Pancreas (tissue), 10 donors: ENCODE measurements at places on chromosomes 2 and 18. TPM values are rescaled to one million over a fixed set of nuclear protein-coding genes. Genes with fewer than 3 reads are reported as not detected.

Gene CRYGD
- not detected for total RNA-seq

GRCh38 chr2:236572482-236572881, 2.9 kb downstream of the ACKR3 start:
- peak; percentile 58 for DNase-seq

DNA sequence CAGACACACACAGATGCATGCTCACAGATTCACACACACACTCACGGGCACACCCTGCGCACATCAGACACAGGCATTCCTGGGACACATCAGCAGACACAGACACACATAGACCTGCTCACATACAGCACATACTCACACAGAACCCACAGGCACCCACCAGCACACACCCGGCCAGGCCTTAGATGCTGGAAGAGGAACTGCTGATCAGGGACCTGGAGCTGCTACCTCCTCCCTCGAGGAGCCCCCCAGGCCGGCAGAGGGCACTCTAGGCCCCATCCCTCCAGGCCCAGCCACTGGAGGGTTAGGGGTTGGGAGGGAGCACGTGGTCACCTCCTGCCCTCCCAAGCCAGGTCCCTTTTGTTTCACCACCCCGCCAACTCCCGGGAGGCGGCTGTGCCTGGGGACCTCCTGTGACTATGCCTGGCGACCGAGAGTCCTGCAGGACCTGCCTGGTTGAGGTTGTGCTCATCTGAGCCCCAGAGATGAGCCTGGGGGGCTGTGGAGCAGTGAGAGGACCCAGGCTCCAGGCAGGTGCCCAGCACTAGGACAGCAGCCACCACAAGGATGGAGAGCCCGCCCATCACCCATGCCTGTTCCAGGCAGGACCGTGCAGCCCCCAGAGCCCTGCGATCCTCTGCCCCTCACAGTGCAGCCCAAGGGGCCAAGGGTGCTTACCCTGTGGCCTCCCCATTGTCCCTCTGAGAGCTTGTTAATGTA, 21.0 kb upstream of the PTMA start:
- DNase-seq, result peak; percentile 84

Gene ACMSD
- not detected for total RNA-seq

GRCh38 chr2:134586326-134586965, 132.4 kb downstream of the TMEM163 start:
- no peak for DNase-seq

- no peak for DNase-seq
These were observed 12.1 kb downstream of the PLEKHH2 start for GRCh38 chr2:43648994-43649701.

DNA sequence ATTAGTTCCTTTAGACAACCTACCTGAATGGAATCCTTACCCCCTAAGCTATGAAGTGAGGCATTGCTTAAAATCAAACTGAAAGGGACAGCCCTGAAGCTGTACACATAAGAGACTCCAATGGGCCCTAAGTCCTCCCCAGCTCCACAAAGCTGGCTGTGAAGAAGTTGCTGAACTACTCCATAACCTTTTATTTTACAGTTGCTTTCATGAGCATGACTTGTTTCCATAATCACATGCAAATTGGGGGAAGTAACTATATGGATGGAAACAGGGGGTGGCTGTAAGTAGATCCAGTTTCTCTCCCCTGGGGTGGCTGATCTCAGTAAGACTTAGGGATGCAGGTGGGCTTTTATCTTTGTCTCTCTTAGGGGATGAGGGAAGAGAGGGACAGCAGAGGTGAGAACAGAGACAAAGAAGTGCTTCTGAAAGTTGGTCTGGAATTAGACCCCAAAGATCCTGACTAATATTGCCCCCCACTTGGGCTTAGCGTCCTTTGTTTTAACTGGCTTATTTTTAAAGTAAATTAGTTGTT, 5.5 kb downstream of the FZD5 start:
- DNase-seq, result no peak

DNA sequence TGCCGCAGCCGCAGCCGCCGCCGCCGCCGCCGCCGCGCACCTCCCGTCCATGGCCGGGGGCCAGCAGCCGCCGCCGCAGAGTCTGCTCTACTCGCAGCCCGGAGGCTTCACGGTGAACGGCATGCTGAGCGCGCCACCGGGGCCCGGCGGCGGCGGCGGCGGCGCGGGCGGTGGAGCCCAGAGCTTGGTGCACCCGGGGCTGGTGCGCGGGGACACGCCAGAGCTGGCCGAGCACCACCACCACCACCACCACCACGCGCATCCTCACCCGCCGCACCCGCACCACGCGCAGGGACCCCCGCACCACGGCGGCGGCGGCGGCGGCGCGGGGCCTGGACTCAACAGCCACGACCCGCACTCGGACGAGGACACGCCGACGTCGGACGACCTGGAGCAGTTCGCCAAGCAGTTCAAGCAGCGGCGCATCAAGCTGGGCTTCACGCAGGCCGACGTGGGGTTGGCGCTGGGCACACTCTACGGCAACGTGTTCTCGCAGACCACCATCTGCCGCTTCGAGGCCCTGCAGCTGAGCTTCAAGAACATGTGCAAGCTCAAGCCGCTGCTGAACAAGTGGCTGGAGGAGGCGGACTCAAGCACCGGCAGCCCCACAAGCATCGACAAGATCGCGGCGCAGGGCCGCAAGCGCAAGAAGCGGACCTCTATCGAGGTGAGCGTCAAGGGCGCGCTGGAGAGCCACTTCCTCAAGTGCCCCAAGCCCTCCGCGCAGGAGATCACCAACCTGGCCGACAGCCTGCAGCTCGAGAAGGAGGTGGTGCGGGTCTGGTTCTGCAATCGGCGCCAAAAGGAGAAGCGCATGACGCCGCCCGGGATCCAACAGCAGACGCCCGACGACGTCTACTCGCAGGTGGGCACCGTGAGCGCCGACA, 2.4 kb downstream of the POU3F3 start:
- DNase-seq, result no peak

DNA sequence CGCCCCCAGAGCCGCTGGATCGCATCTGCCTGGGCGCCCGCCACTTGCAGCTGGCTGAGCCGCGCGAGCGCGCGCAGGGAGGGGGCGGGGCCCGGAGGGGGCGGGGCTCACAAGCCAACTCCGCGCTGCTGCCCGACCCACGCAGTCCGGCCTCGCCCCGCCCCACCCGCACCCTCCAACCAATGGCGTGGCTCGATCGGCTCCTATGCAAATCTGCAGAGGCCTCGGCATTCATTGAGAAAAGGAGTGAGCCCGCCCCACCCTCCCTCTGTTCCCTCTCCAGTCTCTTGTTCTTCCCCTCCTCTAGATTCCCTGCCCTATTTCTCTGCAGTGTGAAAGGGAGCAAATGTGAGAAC, at the start of gene ALK:
TSS of gene ALK (minus strand) at position 27 of the 356 bp plus-strand sequence. CDS start 927 bp downstream, outside the sequence.
- peak; percentile 89 for DNase-seq

- DNase-seq, result no peak
These were observed 76.7 kb downstream of the RNF144A start for GRCh38 chr2:6993936-6994335.

- DNase-seq, result no peak
These were observed 12.0 kb downstream of the ARHGEF4 start for GRCh38 chr2:130848526-130849210.

GRCh38 chr2:134668821-134669220, 50.0 kb downstream of the TMEM163 start:
- no peak for DNase-seq

Gene HJURP
- total RNA-seq, result 1.2 TPM

Gene MALL
- 2.7 TPM for total RNA-seq

DNA sequence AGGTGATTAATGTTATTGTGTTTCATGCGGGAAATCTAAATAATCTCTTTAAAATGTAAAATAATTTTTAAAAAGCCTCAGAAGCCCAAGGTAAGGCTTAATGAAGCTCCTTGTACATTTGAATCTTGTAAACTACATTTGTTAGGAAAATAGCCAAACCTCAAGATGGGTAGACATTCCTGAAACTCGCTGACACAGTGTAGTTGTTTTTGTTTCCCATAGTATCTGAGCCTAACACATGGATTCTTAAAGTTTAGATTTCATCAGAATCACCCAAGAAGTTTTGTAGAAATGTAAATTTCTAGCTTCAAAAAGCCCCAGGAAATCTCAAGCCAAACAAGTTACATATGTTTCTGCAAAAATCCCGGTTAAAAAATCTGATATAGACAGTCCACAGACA, 1221.1 kb upstream of the ACVR2A start:
- no peak for DNase-seq

GRCh38 chr2:206962966-206963365, 23.6 kb downstream of the CPO start:
- no peak for DNase-seq

- no peak for DNase-seq
These were observed 105.4 kb downstream of the INHBB start for GRCh38 chr2:120451334-120451733.

GRCh38 chr2:108637304-108637669, 82.0 kb upstream of the RANBP2 start:
- peak; percentile 44 for DNase-seq

- DNase-seq, result no peak
These were observed 146.8 kb downstream of the SATB2 start for GRCh38 chr2:199310771-199311585.

- DNase-seq, result no peak
These were observed 355.1 kb downstream of the TXNL1 start for GRCh38 chr18:56283316-56283715.

DNA sequence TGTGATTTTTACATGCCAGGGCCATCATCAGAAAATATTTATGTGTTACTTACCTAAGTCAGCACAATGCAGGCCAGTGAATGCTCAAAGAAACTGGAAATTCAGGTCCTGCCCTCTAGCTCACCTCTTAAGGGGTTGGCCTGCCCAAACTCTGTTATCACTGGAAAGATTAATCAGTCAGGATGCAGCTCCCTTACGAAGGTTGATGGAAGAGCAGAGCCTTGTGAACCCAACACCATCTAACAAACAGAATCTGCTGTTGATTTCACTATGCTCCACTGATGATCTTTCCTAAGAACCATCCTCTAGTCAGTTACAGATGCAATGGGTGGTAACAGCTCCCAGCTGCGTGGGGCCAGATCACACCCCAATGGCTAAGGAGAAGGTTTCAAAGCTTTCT, 38.2 kb downstream of the SOX11 start:
- DNase-seq, result no peak

DNA sequence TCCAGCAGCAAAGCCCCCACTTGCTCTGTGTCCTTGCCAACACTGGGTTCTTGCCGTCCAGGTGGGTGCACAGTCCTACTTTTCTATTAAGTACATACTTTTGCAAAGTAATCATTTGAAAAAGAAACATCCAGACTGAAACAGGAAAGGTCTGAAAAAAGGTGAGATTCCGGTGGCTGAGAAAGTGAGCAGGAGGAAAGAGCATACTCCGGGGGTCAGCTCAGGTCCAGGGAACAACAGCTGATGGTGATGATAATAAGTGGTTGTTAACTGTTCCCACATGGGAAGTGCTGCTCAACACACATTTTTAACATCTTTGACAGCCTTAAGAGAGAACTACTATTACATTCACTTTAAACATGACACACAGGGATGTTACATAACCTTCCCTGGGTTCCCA, 86.1 kb upstream of the UXS1 start:
- no peak for DNase-seq
